Left ventricle myocardium inferior (tissue), 1 donor: ENCODE measurements at places on chromosomes 2 and 18.

- DNase-seq = no peak
Observed at GRCh38 chr2:9002313-9002636, 1.2 kb downstream of the MBOAT2 start.

DNA sequence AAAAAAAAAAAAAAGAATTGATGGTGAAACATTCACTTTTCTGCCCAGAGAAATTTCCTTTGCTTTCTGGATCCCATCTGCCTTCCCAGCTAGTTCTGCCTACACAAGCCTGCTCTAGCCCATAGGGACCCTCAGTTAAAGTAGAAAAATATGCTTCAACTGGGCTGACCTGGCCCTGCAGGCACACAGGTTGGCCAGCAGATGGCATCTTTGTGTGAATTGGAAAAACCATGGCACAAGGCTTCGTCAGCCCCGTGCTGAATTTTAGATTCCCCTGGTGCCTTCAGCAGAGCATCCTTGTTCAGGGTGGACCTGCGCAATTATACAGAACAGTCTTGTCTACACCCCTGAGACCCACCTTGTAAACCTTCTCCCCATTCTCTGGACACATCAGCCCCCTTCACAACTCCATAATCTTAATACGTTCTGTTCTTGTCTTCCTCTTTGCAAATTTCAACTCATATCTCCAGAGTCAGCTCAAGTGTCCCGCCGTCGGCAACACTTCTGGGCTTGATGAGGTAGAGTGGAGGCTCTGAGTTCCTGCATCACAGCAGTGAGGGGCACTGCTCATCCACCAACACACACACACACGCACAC is 114.5 kb downstream of the INSIG2 start:
- no peak for DNase-seq

DNA sequence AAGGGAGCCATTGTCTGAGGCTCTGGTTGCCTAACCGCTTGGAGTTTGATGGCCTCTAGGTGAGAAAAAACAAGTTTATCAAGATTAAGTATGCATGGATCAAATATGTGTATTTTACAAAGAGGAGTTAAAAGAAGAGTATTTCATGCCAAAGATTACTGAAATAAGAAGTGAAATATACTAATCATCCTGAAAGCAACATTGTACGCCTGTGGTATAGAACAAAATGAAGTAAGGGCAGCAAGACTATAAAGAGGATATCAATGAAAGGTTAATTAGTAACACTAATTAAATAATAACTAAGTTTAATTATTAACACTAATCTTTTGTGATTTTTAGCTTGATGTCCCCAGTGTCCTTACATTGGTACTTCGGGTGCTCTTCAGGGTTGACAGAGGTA is 276.7 kb downstream of the CALCRL start:
- DNase-seq = no peak

- DNase-seq = no peak
Observed at GRCh38 chr2:140696449-140696848, 1434.4 kb downstream of the LRP1B start.

DNA sequence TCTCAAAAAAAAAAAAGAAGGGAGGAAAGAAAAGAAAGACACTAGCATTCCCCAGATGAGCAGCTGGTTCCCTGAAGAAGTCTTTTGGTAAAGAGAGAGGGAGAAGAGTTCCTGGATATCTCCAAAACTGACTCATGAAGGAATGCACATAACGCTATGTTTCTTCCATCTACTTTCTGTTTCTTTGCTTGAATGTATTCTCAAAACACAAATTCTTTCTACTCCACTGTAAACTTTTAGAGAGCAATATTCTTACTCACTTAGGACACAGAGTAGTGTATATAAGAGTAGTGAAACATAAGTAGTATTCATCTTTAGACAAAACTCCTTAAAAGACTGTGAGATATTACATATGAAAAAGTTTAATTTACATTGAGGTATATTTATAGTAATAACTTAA is 64.2 kb downstream of the TRIP12 start:
- DNase-seq = no peak

DNA sequence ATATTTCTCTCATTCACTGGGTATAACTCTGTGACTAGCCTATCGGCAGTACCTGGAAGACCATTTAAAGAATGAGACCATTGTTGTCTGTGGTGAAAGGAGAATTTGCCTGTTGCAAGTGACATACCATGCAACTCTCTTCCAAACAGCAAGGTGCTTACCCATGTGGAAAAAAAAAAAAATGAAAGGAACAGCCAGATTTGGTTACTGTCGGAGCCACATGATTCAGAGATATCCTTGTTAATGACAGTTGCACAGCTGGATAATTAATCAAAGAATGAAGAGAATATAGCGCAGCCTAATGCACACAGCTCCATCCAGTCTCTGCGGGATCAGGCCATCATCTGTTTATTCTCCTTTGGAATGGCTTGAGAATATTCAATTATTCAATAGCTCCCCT is 141.8 kb downstream of the HRH4 start:
- no peak for DNase-seq

GRCh38 chr18:30712383-30712782 is 330.2 kb downstream of the DSC3 start:
- no peak for DNase-seq

DNA sequence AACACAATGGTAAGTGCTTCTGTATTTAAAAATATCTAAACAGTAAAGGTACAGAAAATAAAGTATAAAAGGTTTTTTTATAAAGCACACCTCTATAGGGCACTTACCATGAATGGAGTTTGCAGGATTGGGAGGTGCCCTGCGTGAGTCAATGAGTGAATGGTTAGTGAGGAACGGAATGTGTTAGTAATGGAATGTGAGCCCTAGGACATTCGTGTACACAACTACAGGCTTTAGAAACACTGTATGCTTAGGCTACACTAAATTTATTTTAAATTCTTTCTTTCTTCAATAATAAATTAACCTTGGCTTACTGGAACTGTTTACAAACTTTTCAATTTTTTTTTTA is 337.9 kb upstream of the SLC39A10 start:
- no peak for DNase-seq

GRCh38 chr2:201931475-201931874 is 102.2 kb upstream of the FZD7 start:
- no peak for DNase-seq

DNA sequence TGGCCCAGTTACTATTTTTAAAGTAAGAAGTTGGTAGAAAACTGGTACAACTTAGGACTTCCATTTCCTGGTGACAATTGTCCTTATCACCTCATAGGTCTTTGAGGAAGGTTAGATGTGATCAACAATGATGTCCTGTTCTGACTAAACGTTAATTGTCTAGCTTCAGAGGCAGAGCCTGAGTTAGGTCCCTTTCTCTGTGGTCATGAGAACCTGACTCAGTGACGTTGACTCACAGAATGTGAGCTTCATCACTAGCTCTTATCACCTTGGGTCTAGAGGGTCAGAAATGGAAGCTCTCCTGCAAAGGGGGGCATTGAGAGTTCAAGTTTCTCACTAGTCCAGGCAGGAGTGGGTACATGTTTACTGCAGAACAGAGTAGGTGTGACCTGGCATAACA is 60.6 kb upstream of the ATP8B1 start:
- no peak for DNase-seq

- no peak for DNase-seq
Observed at GRCh38 chr18:79250301-79250981, 145.3 kb upstream of the NFATC1 start.

DNA sequence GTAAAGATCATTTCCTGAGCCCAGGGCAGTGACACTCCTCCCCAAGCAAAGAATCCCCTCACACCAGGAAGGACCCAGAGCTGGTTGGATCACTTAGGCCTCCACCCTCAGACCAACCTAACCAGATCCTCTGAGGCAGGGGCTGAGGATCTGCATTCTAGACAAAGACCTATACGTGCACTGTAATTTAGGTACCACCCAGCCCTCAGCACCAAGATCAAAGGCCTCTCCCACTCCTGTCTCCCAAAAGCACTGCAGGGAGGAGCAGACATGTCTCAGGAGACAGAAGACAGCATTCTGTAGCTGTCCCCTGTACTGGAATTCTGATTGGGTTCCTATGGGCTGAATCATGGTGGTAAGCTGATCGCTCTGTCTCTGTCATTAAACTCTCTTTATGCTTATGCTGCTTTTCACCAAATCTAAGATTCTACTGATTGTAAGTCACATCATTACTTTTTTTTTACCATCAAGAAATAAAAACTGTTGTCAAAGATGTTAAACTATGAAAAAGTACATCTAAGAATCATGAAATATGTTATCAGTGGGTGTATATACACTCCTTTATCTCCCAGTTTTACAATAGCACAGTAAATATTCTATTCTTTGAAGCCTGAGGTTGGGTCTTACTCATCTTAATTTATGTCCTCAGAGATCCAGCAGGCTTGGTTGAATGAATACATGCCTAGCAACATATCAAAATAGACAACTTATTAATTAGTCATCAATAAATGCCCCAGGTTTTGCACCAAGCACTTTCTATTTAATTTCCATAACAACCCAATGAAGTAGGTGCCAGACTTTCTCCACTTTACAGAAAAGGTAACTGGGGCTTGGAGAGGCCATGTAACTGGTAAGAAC is 28.3 kb downstream of the MCFD2 start:
- DNase-seq = no peak

GRCh38 chr18:37554399-37554787 is 11.2 kb downstream of the CELF4 start:
- no peak for DNase-seq

GRCh38 chr2:173874003-173874893 is 90.9 kb downstream of the SP3 start:
- DNase-seq = no peak
